Stromal cell of bone marrow (primary cell): ENCODE measurements at places on chromosomes 5 and 9.
A peak's percentile ranks its signal among the peaks of the same experiment; 100 is the strongest.

GRCh38 chr9:102069969-102070368 is 331.5 kb upstream of the GRIN3A start:
- DNase-seq: peak; percentile 53

DNA sequence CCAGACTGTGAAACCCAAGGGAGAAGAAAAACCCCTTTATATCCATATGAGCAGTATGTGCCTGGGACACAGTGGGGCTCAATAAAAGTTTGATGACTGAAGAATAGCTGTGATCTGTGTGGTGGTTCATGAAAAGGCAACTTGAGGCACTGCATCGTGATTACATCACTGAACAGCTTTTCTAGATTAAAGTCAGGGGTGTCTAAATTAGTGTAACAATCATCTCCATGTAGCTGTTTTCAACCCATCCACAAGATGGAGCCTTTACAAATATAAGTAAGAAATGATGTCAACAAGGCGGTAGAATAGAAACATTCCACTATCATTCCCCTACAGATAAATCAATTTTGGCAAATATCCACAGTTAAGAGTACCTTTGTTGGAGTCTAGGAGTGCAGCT is 55.5 kb downstream of the PRRC1 start:
- no peak for DNase-seq

DNA sequence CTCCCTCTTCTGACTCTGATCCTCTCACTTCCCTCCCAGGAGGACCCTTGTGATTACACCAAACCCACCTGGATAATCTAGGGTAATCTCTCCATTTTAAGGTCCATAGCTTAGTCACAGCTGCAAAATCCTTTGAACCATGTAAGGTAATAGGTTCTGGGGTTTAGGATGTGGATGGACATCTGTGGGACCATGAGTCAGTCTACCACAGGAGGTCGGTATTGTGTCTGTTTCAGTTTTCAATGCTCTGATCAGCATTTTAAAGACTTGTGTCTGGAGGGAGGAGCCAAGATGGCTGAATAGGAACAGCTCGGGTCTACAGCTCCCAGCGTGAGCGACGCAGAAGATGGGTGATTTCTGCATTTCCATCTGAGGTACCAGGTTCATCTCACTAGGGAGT is 112.6 kb downstream of the CAVIN4 start:
- no peak for DNase-seq

- no peak for DNase-seq
Measured at GRCh38 chr9:120965344-120966012, 38.9 kb upstream of the TRAF1 start.

- DNase-seq: no peak
Measured at GRCh38 chr5:112159435-112159834, 259.6 kb downstream of the EPB41L4A start.

GRCh38 chr5:158679221-158679641 is 420.5 kb downstream of the EBF1 start:
- no peak for DNase-seq

GRCh38 chr9:14147738-14148137 is 166.2 kb downstream of the NFIB start:
- DNase-seq: no peak
